ENCODE measurements at places on chromosomes 16 and 17. TPM values are rescaled to one million over a fixed set of nuclear protein-coding genes. Genes with fewer than 3 reads are reported as not detected.

Gene JPH3
- total RNA-seq = not detected

GRCh38 chr17:81389585-81389984, 5.7 kb upstream of the BAHCC1 start:
- DNase-seq = no peak

DNA sequence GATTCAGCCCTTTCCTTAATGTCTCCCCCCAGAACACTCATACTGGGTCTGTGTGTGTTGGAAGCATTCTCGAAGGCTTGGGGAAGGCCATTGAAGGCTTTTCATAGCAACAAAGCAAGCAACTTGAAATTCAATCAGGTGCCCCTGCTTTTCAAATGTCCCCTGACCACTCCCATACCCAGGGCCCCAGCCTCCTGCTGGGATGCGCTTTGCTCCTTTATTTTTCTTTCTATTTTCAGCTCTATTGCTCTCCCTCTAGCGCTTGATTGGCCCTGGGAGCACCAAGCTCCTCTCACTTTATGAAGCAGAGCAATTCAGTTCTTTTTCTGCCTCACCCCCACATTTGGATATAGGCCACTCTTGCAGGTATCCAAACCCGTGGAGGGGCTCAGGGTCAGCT, 92.0 kb downstream of the WSCD1 start:
- no peak for DNase-seq

DNA sequence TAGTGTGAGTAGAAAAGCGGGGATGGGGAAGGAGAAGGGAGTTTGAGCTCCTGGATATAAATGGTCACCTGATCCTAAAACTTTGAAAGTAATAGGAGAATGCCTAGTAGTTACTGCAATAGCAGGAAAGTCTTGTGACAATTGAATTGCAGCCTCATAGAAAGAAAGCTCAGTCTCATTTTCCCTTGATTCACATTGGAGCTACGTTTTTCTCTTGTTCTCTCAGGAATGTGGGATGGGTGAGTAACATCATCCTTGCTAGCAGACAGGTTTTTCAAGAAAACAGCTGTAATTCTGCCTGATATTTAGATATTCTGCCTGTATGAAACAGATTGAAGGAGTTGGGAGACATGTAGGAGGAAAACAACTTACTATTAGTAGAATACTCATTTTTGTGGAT, 25.3 kb downstream of the SF3B3 start:
- no peak for DNase-seq

Gene HBA2
- not detected for total RNA-seq

DNA sequence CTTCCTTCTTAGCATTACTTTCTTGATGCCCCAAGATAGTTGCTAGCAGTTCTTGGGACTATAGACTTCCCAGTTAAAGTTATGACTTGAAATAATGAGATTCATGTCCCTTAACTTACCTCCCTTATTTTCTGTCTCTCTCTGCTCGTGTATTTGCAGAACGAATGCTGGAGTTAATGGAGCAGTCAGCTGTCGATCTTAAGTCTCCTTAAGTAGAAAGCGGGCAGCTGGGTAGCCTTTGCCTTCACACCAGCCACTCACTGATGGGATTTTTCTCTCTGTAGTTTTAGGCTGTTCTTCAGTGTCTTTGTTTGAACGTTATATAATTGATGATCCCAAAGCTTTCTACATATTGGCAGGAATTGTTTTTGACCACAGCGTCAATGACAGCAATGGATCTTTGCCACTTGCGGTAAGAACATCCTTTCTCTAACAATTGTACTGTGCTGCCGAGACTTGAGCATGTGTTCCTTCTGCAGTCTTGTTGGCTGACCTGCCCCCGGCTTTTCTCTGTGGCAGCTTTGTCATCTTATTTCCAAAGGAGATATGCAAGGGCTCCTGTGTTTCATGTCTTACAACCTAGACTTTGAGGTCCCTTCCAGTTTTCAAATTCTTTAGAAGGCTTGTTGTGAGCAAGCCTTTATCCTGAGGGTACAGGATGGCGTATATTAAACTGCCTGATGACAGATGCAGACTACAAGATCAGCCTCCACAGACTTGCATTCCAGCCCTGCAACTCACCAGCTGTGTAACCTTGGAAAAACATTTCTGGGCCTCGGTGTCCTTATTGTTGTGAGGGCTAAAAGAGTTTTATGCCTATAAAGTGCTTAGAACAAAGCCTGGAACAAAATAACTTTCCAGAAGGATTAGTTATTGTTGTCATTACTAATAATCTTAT, 25.1 kb upstream of the ABCA3 start:
- DNase-seq = no peak

Gene OSGIN1
- total RNA-seq = not detected

GRCh38 chr17:70810609-70811008, 641.3 kb downstream of the KCNJ2 start:
- no peak for DNase-seq

- no peak for DNase-seq
Observed at GRCh38 chr16:2828521-2828840, 1.6 kb upstream of the ZG16B start.

DNA sequence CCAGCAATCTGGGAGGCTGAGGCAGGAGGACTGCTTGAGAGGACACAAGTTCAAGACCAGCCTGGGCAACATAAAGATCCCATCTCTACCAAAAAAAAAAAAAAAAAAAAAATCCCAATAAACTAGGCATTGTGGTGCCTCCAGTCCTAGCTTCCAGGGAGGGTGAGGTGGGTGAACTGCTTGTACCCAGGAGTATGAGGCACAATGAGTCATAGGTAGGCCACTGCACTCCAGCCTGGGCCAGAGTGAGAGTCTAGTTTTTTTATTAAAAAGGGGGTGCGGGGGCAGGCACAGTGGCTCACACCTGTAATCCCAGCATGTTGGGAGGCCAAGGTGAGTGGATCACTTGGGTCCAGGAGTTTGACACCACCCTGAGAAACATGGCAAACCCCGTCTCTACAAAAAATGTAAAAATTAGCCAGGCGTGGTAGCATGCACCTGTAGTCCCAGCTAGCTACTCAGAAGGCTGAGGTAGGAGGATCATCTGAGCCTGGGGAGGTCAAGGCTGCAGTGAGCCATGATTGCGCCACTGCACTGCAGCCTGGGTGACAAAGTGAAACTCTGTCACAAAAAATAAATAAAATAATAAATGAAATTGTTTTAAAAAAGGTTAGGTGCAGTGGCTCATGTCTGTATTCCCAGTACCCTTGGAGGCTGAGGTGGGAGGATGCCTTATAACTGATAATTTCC, 7.8 kb upstream of the CHST6 start:
- DNase-seq = peak; percentile 3

Gene EPN3
- not detected for total RNA-seq

DNA sequence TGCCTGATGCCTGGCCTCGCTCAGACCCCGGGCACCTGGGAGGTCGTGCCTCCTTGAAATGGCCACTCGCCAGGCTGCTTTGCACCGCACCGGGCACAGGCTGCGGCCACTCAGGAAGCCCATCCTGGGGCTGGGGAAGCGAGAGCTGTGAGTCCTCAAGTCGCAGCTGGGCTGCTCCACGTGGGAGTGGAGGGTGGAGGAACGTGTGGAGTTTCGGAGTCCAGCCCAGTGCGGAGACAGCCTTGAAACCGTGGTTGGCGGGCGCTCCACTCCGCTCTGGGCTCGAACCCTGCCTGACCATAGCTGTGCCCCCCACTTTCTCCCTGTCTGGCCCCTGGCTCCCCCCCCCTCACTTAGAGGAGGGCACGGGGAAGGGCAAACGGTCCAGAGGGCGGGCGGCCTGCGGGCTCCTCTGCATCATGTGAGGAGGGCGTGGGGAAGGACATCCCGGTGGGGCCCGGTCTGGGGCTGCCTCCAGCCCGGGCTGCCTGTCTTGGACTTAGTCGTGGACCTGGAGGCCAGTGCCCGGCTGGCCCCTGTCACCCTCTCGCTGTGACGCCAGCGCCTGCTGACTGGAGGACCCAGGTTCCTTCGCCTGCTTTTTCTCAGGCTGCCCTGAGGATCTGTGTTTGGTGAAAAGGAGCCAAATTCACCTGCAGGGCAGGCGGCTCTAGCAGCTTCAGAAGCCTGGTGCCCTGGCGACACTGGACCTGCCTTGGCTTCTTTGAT, 2.5 kb downstream of the UBE2I start:
- no peak for DNase-seq

Gene GPR179
- total RNA-seq = 0.10 TPM

Gene HEATR9
- total RNA-seq = 0.81 TPM

DNA sequence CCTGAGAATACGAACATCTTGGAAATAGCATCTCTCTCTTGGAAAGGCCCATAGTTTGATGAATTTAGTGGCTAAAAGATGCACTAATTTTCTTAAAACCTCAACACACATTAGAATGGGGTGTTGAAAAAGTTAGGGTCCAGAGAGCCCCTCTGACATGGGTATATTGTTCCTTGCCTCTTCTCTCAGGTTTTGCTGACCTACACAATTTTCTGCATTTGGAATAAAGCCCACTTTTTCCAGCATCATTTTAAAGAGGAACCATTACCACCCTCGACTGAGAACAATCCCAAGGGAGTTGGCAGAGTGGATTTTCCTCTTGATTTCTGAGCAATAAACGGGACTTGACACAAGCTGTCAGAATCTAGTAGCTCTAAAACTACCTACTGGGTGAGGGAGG, 156.1 kb downstream of the PMP22 start:
- no peak for DNase-seq

Gene KRT12
- total RNA-seq = not detected

DNA sequence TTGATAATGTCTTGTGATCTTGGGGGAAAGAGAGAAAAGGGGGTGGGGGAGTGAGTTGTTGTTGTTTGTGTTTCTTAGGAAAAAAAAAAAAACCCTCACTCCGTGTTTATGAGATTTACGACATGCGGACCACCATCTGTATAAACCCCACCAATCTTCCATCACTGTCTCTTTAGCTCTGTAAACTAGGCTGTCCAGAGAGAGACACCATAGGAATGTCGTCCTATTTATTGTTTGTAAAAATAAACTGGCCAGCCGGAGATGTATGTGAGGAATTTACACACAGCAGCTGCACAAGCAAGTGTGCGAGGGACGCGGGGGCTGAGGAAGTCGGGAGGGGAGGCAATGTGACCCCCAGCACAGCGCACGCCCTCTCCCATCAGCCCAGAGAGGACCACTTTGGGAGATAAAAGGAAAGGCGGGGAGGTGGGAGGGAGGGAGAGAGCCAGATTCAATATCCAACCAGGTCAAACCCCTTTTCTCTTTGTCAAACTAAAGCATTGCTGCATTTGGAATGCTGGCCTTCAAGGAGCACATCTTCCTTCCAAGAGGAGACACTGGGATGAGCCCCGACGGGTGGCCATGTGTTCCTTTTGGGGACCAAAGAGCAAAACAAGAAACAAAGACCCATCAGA, 136.2 kb upstream of the SALL1 start:
- no peak for DNase-seq

DNA sequence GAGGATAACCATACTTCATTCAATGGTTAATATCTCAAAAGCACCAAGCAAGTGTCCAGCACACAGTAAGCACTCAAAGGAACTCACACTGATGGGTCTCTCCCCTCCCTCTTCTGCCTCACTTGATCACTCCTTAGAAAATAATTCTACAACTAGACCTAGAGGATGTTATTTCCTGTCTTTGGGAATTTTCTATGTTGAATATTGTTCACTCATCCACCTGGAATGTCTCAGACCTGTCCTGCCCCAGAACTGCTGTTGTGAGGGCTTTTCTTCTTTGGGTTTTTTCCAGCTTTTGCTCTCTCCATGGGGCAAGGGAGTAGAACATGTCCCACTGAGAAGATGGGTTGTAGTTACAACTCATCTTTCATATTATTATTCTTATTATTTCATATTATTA, 25.3 kb downstream of the NXPH3 start:
- no peak for DNase-seq

DNA sequence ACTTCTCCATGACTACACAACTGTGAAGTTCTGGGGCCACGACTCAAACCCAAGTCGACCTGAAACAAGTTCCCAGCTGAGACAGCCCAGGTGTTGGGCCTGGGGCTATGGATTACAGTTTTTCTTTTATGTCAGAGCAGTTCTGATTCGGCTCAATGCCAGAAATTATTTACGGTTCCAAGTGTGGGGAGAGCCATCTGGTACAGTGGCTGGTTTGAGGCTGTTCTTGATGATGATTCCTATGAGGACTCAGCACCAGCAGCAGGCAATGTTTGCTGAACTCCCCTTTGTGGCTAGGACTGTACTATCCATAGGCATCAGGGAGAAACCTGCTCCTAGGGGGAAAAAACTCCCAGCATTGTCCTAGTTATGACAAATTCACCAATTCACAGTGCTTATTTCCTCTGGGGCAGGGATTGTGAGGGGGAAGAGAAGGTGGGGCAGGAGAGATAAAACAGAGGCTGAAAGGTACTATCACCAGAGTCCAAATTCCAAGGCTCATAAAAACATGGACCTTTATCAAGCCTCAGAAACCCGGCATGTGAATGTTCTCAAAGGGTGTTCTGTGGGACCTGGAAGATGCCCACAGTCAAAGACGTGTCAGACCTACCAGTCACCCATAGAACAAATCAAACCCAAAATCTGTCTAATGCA, 18.2 kb upstream of the CMTM4 start:
- DNase-seq = no peak

Gene FBXW10
- not detected for total RNA-seq

DNA sequence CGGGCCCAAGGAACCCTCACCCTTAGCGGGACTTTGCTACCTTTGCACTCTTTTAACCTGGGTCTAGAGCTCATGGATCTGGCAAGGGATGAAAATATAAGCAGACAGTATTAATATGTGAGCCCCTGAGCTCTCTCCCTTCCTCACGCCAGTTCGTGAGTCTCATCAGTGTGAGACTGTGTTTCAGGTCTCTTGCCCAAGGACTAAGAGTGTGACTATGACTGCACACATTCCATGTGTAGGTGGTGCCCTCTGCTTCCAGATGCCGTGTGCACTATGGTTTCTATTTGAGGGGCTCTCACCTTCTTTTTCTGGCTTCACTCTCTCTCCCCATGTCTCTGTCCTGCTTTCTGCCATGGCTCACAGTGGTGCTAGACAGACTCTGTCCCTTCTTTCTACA, 40.5 kb downstream of the DHRS7B start:
- DNase-seq = no peak

Gene EFNB3
- not detected for total RNA-seq

DNA sequence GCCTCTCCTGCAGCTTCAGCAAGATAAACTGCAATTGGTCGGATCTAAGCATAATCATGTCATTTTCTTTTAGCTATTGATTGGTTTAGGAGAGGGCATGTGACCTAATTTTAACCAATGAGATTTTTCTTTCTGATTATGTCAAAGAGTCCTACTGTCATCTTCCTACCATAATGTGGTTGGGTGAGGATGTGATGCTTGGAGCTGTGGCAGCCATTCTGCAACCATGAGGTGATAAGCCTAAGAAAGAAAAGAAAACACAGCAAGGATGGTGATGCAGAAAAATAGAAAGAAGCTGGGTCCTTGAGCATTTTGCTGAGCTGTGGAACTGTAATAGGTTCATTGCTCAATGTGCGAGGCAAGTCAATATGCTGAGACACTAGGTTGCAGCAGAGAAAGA, 121.7 kb upstream of the CRHR1 start:
- DNase-seq = no peak

Gene RAB40C
- total RNA-seq = 16.7 TPM

Measured in natural killer cell treated with Interleukin-12 subunit alpha and Interleukin-12 subunit beta and Interleukin-15 and Interleukin-18, amount 100 ng/mL, for 72 hours (primary cell).